ENCODE measurements at places on chromosomes 16 and 17.

- DNase-seq: peak; percentile 40
These were observed 80.3 kb upstream of the GOT2 start for GRCh38 chr16:58814348-58814801.

DNA sequence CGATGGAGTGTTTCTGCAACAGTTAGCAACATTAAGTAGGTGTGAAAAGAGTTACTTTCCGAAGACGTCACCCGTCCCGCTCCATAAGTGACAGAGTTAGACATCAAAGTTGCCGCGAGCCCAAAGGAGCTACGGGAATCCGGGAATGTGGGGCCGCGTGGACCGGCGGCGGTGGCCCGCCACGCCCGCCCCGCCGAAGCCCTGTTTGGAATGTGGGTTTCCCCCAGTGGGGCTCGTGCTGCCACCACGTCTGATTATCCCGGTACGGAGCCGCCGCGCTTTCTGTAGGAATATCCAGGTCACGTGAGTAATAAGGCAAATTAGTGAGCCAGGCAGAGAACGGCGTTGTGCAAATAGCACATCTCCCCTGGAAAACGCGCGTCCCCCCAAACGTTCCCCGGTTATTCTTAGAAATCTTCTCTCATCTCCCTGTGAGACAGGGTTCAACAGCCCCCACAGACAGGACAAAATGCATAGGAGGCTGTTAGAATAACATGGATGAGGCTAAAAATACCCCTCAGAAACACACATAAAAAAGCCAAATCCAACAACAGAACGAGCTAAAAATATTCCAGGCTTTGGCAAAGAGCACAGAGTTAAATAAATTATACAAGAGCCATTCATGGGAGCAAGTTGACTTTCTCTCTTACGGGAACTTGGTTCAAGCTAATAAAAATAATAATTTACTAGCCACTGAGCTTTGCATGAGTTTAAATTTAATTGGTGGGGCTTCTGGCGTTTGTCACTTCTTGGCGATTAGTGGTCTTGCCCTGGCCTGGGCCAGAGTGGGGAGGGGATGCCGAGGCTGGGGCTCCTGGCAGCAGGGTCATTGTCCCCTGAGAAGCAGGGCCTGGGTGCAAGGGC is 8.6 kb downstream of the BAHCC1 start:
- no peak for DNase-seq

GRCh38 chr16:89436366-89436765 is 54.0 kb downstream of the ANKRD11 start:
- no peak for DNase-seq

- no peak for DNase-seq
These were observed 17.0 kb downstream of the PSMD12 start for GRCh38 chr17:67349420-67349819.

DNA sequence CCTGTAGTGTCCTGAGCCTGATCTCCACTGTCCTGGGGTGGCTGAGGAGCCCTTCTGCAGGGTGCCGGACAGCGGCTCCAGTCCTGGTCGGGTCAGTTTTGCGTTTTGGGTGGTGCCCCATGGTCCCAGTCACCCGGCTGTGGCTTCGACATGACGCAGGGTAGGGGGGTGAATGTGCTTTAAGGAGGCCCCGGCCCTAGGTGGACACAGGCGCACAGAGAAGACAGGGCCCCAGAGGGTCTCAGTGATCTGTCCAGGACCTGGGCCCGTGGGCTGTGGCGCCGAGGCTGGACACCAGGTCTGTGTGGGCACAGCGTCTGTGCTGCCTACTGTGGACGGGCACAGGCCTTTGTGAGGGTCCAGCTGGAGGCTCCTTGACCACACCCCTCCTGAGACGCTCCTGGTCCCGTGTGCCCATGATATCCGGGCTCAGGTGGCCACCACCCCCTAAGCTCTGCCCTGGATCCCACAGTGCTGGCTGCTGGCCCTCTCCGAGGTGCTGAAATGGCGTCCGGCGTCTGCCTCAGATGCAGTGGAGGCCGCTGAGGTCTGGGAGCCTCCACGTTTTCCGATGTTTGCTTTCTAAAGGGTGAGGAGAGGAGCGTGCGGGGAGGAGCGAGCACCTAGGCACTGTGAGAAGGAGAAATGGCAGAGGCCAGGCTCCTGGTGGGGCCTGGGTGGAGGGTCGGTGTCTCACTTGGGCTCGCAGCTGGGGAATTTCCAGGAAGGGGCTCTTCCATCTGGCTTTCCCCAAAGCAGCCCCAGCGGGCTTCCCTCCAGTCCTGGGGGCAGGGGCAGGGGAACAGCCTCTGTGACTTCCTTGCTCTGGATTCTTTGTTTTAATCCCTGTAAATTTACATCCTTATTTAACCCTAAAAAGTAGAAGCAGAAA is 56.1 kb upstream of the ACSF3 start:
- DNase-seq: peak; percentile 34

- DNase-seq: no peak
These were observed 5.6 kb upstream of the TBX2 start for GRCh38 chr17:61393904-61394629.

All from CD4-positive, alpha-beta T cell treated with Interleukin-17A for 4 hours (primary cell).